ENCODE measurements at places on chromosomes 7 and 10.

DNA sequence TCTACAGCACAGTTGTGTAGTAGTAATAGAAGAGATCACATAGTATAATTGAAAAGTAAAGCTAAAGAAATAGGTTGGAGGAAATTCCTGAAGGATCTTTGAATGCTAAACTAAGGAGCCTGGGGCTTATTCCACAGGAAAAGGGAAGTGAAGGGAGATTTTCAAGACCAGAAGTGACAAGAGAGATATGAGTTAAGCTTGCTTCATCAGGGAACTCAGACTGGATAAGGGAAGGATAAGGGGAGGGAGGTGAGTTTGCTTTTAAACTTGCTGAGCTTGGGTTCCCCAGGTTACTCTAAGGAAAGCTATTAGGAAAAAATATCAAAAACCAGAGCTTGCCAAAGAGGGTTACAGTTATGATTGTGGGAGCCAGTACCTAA is 182.4 kb downstream of the RAPGEF5 start:
- DNase-seq = no peak

DNA sequence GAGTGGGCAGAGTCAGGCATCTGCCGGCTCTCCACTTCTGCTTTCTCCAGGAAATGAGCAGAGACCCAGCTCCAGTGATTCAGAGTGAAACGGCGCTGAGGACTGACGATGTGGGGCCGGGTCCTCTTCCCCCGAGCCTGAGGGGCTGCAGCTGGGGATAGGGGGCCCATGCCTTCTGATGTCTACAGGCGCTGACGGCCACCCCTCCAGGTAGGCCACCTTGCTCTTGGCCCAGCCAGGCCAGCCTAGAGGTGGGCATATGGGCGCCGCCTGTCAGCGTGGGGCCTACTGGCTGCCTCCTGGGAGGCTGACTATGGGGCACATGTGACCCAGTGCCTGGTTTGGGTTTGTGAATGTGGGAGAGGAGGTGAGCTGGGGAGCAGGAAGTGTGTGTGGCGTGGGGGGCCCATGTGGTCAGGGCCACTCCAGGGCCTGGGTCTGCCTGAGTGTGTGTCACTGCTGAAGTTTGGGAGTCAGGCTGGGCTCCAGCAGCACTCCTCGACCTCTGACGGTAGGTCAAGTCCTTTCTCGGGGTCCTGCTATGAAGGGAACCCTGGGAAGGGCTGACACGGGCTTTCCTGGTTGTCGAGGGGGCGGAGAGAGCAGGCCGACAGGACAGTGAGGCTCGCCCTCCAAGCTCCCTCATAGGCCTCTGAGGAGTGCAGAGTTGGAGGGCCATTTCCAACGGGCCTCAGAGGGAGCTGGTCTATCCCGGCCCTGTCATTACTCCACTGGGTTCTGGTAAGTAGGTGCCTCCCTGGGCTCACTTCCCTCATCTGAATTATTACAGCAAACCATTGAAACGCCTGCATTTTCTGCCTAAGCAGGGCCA is at the start of gene WDFY4:
Gene WDFY4, plus strand, starts transcription at position 82 of the 832 bp plus-strand sequence. CDS start 24,860 bp downstream, outside the sequence.
- peak; percentile 83 for DNase-seq

- DNase-seq = no peak
Observed at GRCh38 chr7:131537571-131537978, 18.9 kb downstream of the PODXL start.

DNA sequence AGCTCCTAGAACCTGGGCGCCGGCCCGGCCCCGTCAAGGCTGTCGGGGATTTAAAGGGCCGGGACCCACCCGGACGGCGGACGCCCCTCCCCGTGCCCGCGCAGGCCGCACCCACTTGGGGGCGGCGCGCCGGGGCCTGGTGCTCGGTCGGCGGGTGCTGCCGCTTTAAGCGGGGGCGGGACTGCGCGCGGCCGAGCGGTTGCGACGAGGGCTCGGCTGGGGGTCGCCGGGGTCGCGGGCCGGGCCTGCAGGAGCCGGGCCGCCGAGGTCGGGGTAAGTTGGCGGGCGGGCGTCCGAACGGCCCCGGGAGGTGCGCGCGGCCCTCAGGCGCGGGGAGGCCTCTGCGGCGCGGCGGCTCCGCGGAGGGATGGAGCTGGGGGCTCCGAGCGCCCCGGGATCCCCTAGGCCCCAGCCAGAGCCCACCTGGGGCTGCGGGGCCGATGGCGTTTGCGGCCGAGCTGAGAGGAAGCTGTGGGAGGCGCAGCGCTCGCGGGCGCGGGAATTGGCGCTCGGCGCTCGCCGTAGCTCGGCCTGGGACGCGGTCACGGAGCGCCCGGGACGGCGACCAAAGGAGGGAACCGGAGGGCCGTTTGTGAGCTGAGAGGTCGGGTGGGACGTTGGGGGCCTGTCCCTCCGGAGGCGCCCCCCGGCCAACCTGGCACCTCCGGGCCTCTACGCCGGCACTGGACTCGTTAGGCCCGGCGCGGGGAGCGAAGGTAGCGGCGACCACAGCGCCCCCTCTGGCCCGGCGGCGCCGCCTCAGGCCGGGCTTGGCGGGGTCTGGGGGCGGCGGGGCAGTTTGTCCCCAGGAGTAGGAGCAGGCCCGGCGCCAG is at the start of gene TRRAP:
Gene TRRAP, plus strand, starts transcription at position 168 of the 833 bp plus-strand sequence. CDS start 2,619 bp downstream, outside the sequence.
- no peak for DNase-seq

GRCh38 chr7:130893441-130893894 is 159.5 kb upstream of the KLF14 start:
- DNase-seq = no peak

GRCh38 chr10:117536866-117537435 is 5.6 kb upstream of the EMX2 start:
- DNase-seq = no peak

DNA sequence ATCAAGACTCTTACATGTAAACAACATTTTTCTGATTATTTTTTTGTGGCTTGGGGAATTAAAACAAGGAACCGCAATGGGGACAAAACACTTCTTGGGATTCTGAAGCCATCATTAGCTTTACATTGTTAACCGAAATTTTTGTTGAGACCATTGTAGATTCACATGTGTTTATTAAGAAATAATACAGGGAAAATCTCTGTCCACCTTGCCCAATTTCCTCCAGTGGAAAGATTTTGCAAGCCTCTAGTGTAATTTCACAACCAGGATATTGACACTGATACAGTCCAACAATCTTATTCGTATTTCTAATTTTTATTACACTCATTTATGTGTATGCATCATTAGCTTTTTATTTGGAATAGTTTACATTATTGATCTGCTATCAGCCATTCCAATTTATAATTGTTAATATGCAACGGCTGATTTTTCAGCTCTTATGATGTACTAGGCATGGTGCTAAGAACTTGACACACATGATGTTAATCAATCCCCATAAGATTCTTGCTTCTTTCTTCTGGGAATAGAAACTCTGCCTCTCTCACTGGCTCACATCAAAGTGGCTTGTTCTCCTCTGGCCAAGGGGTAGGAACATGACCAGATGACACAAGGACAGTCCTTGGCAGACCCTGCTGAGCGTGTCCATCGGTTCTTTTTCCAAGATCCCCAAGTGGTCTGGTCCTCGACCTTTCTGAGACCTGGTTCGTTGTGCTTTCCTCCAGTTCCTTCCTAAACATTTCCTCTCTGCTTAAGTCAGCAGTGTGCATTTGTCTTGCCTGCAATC is 137.6 kb downstream of the ADAM12 start:
- no peak for DNase-seq

DNA sequence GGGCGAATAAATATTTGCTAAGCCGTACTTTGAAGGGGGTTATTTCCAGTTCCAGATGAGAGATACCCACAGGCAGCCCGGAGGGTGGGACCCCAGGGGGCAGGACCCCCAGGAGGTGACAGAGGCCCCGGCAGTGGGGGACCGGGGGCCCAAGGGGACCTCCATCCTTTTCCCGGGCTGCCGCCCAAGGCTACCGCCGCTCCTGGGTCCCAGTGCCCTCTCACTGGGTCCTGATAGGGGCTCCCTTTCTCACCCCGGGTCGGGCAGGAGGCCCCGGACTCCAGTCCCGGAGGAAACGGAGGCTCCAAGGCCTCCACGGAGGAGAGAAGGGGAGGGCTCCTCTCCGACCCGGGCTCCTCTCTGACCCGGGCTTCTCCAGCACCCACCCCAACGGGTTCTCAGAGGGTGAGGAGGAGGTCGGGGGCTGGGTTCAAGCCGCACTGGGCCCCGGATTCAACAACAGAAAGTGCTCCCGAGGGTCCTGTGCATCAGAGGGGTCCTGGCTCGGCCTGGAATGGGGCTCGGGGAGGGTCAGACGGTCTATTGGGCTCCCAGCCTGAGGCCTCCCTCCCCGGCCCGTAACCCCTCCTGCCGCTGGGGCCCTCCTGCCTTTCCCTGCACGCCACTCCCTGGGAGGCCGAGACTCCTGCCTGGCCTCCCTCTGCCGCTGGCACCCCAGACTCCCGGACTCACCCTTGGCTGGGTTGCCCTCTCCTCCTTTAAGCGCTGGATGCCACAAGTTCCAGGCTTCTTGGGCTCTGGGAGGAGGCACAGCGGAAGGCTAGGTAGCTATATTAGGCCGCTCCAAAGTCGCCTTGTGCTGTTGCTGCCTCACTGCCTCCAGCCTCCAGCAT is 62.5 kb downstream of the ZNF37A start:
- no peak for DNase-seq

DNA sequence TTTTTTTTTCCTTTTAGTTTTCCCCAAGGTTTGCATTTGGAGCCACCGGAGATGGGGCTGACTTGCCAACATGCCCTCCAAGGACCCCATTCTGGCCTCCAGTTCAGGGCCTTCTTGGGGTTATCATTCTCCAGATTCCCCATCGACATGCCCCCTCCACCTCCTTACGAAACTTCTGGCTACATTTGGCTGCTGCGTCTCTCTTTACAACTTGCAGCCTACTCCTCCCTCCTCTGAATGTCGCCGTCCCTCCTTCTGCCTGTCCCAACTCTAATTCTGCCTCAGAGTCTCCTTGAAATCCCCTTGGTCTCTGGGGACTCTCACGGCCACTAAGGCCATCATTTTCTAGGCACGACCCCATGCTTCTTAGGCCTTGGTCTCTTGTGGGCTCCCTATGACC is 72.2 kb upstream of the PODXL start:
- no peak for DNase-seq

GRCh38 chr10:131113709-131114291 is 197.7 kb downstream of the TCERG1L start:
- DNase-seq = no peak

DNA sequence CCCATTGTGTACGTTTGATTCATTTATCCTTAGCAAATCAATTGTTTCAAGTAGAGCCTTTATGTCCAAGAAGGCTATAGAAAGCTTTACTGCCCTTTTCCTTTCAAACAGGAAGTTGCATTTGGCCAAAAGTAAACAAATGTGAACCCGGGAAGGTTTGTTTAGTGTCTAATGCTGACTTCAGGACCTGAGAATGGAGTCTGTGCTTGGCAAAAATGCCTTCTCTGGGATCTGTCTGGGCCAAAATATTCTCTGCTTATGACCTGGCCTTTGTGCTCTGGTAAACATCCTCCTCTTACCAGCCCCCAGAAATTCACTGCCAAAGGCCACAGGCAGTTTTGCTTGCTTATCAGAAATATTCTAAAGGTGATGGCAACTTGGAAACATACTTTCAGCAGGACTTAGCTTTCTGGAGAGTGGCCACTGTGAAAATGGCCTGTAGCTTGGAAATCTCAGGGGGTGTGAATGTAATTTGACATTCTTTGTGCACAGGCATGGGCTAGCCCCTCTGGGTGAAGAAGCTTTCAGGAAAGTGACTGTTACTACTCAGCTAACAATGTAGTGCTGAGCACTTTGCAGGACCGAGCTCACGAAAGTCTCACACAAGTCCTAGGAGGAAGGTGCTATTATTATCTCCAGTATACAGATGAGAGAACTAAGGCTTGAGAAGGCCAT is 199.5 kb downstream of the PTEN start:
- no peak for DNase-seq

- DNase-seq = no peak
Observed at GRCh38 chr10:128072941-128073645, 53.1 kb downstream of the MKI67 start.

DNA sequence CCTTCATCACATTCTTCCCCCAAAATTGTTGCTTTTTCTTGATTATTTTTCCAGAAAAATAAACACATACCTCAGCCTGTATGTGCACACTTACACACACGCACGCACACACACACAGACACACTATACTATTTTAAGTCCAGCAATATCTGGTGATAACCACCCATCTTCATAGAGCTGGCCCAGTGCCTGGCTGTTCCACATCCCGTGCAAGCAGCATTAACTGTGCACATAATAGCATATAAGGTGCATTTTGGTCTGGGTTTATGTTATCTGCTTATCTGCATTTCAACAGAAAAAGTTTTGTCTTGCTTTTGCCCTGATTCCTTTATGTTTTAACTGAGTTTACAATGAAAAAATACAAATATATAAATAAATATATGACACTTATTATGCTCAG is 143.1 kb upstream of the KLF6 start:
- DNase-seq = no peak

- DNase-seq = no peak
Observed at GRCh38 chr7:75823198-75823910, 9.7 kb upstream of the CCL24 start.

DNA sequence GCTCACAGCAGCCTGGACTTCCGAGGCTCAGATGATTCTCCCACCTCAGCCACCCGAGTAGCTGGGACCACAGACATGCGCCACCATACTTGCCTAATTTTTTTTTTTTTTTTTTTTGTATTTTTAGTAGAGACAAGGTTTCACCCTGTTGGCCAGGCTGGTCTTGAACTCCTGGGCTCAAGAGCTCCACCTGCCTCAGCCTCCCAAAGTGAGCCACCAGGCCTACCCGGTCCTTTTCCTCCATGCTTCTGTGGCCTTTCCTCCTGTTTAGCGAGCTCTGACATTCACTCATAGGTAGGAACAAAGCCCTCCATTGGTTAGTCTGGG is 50.1 kb upstream of the SRPK2 start:
- DNase-seq = no peak

GRCh38 chr7:17770710-17771375 is 169.5 kb downstream of the SNX13 start:
- DNase-seq = peak; percentile 57

Measured in KG1 (cell line).